ENCODE measurements at places on chromosomes 1 and 21.

DNA sequence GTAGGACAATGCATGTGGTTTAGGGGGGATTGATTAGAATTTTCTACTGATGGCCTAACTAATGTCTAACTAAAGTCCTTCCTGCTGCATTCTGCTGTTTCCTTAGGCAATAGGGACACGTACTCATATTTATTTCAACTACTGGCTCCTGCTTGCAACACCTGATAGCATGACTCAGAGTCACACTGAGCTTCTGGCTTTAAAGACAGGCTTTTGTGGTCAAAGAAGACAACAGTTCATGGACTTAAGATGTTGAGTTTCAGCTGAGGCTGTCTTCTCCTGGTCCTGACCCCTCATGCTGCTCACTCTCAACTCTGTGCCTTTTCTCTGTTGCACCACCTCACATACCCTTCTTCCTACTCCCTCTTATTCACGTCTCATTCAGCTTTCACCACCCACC, 29.1 kb upstream of the TRABD2B start:
- DNase-seq, result no peak

DNA sequence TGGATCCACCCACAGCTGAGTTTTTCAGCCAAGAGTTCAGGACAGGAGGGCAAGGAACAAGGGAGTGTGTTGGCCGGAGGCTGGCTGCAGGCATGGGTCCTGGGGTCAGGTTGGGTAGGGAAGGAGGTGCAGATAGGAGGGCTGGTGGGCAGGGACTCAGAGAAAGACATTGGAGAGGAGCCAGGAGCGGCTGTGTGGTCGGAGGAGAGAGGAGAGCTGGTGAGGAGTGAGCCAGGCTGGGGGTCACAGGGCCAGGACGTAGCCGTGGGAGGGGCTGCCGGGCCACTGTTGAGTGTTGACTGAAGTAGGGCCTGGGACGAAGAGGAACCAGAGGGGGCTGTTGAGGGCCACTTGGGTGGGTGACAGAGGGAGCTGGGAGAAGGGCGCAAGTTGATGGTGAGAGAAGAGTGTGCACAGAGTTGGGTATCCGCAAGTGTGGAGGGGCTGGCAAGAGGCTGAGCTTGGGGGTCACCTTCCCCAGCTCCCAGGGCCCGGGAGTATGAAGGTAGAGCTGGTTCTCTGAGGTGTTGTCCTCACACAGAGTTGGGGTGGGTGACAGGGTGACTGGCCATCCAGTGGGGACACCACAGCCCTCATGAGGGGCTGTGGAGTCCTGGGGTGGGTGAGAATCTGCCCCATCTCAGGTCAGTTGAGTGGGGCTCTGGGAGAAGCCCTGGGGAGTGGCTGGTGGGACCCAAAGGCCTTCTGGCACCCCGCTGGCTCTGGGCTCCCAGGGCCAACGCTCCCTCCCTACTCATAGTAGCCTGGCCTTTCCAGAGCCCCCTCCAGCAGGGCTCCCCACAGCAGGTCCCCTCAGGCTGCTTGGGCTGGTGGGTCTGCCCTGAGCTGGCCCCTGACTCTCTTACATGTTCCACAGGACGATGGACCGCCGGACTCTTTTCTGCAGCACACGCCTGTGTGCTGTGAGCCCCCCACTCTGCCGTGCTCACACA, 21.9 kb downstream of the PODN start:
- DNase-seq, result no peak

DNA sequence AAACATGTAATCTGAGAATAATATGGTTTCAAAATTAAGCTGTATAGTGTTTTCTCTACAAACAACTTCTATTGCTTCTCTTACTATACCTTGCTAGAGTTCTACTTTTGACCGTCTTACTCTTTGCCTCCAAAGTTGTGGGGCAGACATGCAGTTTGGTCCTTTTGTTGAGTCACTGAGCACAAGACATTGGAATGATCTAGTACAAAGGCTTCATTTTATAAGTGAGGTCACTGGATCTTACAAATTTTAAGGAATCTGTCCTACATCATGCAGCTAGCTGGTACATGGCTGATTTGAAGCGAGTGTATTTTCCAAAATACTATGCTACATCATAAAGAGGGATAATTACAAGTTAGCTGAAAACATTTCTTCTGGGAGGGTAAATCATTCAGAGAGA, 28.8 kb downstream of the OR10J1 start:
- DNase-seq, result no peak

DNA sequence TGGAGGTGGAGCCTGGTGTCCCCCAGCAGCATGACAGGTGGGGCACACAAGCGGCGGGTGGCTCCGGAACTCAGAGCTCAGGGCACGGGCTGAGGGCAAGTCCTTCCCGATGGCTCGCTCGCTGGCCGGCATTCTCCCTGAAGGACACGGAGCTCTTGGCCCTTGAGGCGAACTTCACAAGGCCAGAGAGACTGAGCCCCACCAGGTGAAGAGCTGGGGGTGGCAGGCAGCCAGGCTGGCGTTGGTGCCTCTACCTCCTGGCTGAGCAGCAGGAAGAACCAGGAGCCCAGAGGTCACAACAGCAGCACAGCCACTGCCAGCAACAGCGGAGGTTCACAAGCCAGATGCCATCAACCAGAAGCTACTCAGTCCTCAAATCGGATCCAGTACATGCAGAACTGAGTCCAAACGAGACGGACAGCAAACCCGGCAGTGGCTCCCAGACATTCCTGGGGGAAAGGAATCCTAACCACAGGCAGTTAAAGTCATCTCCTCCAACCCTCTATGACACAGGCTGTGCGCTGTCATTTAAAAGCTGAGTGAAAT, 54.1 kb downstream of the NPHP4 start:
- no peak for DNase-seq

GRCh38 chr1:221732052-221732451, 9.8 kb downstream of the DUSP10 start:
- no peak for DNase-seq

- no peak for DNase-seq
Observed at GRCh38 chr1:158028969-158029368, 35.5 kb downstream of the KIRREL1 start.

DNA sequence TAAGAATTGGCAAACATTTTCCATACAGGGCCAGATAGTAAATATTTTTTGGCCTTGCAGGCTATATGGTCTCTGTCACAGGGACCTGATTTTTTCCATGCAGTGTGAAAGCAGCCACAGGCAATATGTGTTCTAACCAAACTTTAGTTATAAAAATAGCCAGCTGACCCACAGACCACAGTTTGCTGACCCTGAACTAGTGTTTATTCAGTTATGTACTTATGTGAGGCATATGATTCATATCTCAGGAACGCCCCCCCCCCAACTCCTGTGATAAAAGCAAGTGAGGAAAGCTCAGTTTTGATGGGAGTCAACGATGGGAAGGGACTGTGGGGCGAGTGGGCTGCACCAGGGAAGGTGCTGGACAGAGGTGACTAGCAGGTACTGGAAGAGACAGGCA, 80.1 kb downstream of the HMGB4 start:
- DNase-seq, result no peak

GRCh38 chr21:36706951-36707762, 8.2 kb downstream of the SIM2 start:
- DNase-seq, result no peak

DNA sequence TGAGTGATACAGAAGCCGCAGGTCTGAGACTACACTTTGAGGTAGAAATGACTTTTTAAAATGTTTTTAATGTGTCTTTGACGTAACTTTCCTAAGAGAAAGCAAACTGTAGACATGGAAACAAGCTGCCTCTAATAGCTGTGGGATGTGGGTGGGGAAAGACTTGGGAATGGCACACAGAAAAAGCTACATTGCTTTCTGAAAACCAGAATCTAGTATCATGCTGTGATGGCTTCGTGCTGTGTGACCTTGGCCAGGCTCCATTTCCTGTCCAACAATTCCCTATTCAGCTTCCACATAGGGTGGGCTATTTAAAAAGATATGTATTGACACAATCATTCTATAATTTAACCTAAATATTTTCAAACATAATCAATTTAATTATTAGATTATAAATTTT, 909.1 kb downstream of the NCAM2 start:
- no peak for DNase-seq

DNA sequence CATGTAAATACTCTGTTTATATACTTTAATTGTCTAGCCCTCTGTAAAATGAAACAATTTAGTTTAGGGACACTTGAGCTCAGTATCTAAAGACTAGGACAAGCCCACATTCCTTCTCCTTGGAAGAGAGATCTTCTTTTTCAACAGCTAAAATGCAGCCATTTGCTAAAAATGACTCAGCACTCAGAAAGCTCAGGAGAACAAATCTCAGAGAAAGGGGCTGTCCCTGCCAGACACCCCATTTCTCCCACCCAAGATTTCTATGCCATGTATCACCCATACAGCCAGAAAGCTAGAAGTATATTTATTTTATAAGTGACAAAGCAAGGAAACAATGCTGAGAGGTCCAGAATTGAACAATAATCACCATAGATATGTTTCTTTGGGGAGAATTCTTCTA, 23.2 kb upstream of the PRDX6 start:
- no peak for DNase-seq

- DNase-seq, result peak; percentile 73
Observed at GRCh38 chr1:181189691-181190363, 101.3 kb downstream of the IER5 start.

DNA sequence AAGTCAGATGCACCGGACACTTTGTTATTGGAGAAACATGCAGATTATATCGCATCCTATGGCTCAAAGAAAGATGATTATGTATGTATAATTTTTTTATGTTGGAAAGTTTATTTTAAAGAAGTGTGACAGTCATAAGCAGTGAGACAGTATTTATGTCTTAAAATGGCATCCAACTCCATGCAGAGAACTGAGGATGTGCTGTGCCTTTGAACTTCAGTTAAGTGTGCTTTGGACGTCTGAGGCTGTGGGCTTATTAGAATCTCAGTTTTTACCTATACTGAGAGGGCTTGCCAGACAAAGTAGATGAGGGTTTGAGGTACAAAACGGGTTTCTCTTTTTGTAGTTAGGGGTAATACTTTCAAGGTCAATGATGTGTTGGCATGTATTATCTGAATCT, 1.5 kb downstream of the RABGGTB start:
- DNase-seq, result no peak
